ENCODE measurements at places on chromosomes 4 and X.

GRCh38 chr4:169225058-169225751 is 45.6 kb downstream of the SH3RF1 start:
- DNase-seq, result no peak

- no peak for DNase-seq
Measured at GRCh38 chr4:117400039-117400835, 314.9 kb upstream of the TRAM1L1 start.

DNA sequence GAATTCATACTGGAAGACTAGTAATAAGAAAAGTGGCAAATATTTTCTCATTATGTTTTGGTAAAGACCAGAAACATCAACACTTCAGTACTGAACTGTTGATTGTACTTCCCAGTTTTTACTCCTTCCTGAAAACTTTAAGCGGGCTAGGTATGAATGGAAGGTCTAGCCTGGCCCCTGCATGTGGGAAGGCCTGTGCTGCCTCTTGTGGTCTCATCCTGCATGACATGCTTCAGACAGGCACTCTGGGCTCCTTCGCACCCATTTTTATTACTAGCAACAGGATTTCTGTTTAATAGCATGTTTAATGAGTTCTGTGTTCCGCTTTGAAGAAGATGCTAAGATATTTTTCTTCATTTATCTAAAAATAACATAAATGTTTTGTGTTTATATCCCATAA is 279.1 kb downstream of the ANK2 start:
- no peak for DNase-seq

DNA sequence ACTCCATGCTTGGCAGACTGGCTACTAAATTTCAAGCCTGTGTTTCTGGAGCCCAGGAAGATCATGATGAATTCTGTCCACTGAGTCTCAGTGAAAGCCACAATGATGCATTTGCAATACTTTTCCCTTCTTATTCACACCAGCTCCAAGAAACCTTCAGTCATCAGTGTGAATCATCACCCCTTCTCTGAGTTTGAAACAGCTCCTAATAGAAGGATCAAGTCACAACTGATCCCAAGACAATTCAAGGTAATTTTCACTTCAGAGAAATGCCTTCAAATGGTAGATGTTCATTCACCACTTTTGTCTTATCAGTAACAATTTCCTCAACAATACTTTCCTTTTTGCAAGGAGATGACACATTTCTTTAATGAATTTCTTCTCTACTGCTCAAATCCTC is 257.4 kb downstream of the NLGN4X start:
- DNase-seq, result no peak

DNA sequence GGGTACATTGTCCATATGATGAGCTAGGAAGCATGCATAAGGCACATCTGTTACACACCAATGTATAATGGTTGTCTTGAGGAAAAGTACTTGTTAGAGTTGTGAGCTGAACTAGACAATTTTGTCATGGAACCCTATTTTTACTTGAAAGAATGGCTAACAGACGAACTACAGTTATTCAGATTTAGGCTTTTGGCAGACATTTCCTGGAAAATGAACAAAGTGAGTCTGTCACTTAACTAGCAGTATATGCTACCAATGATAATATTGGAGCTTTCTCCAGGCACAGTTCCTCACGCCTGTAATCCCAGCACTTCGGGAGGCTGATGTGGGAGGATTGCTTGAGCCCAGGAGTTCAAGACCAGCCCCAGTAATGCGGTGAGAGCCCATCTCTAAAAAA is 61.9 kb upstream of the SLC25A43 start:
- no peak for DNase-seq

GRCh38 chrX:70455366-70456202 is 10.9 kb downstream of the DLG3 start:
- no peak for DNase-seq

GRCh38 chrX:128518508-128518907 is 466.3 kb upstream of the ACTRT1 start:
- no peak for DNase-seq

- DNase-seq, result no peak
Measured at GRCh38 chr4:75016472-75016871, 83.6 kb downstream of the PARM1 start.

- DNase-seq, result no peak
Measured at GRCh38 chr4:99180382-99181070, 36.4 kb upstream of the ADH4 start.

DNA sequence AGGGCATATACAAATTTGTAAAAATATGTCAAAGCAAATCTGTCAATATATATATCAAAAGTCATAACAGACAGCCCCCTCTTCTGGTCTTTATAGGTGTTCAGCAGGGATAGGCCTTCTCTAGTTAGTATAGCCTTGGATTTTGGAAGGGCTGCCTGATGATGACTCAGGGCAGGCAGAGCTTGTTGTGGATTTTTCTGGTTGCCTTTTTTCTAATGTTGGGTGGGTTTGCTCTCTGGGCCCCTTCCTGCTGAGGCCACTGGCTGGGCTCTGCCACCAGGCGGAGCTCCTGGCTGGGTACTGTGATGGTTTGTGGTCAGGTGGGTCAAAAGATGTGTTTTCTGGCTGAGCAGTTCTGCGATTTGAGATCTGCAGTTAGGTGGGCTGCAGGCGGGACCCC is 294.2 kb downstream of the GRIA2 start:
- no peak for DNase-seq

DNA sequence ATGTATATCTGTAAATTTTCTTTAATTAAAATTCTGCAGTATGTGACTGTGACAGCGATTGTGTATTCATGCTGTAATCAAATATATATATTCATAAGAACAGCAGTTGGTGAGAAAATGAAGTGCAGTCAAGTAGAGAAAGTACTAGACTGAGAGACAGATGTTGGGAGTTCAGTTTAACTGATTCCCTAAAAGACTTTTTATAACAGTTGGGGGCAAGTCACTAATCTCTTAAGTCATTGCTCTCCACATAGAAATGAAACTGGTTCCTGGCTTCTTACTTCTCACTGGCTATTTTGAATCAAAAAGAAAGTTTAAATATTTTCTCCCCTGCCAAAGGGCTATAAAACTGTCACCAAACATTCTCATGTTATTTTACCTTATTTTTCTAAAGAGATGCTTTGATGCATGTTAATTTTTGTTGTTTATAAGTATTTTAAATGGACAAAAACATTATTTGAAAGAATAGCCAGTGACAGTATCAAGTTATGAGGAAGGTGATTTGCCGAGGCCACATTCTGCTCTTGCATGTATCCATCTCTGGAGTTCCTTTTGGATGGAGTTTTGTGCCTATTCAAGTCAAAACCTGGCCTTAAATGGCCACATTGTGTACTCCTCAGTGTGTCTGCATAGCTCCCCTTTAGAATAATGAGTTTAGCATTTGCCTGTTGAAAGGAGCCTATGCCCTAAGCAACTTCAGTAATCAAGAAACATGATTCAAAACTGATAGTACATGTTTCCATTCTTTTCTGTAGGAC is 30.8 kb downstream of the EXOC1 start:
- no peak for DNase-seq

GRCh38 chr4:100519205-100519604 is 1.4 kb upstream of the EMCN start:
- no peak for DNase-seq

DNA sequence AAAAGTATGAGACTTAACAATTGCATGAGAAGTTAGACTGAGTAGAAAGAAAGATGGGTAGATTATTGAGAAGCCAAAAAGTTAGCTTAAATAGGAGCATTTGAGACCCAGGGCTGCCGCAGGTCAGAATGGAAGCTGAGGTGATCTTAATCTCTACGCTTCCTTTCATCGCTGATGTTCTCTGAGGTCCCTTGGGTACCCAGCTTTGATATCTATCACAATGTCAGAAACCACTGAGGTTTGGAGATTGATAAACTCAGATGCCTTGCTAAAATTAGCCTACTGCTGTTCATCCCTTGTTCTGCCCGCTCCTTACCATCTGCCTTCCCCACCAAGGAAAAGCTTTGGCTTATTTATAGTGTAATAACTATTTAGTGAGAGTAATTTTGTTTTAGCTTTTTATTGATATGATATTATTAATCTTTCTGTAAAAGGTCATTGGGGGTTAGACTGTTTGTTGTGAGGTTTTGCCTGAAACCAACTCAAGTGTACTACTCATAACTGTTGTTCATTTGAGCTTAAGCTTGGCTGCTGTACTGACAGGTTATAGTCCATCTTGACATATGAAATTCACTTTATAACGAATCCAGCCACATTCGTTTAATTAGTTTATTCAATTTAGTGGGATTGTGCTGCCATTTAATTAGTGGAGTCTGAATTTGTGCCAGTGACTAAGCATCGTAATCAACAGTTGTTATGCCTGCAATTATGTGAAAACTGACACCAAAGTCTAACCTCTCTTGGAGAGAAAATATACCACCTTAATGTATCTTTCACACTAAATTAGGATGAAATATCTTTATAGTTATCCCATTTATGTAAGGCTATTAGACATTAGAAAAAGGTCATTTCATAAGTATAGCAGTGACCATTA is 15.1 kb downstream of the MCUB start:
- no peak for DNase-seq

- DNase-seq, result no peak
Measured at GRCh38 chr4:74158466-74159142, 686 bp downstream of the MTHFD2L start.

DNA sequence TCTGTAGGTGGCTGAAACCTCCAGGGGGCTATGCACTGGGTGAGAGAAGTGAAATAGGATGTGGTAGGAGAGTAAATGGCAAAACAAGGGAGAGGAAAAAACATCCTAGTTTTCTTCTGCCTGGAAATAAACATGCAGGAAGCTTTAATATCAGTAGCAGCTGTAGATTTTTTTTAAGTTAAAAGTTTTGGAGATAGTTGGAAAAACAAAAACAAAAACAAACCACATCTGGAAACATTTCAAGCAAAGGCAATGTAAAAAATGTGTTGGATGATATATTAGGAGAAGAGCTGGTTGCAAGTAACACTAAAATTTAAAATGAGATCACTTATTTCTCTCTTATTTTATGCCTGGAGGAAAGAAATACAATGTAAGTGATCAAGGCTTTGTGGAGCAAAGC is 388.0 kb downstream of the SPRY1 start:
- DNase-seq, result no peak

GRCh38 chr4:173013232-173013930 is 155.2 kb upstream of the GALNT7 start:
- DNase-seq, result peak; percentile 20

DNA sequence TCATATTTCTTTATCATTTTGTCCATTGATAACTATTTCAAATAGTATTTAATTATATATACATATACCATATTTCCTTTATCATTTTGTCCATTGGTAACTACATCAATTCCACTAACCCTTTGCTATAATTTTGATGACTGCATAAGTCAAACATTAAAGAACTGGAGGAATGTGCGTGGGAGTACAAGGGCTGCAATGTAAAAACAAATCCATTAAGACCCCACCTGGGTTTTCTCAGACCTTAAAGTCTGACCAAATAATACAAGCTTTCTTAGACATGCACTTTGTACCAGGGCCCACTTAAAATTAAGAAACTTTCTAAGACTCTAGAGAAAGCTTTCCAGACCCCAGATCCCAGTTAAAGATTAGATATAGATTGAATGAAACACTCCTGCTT is 1622.4 kb upstream of the PCDH10 start:
- no peak for DNase-seq

- no peak for DNase-seq
Measured at GRCh38 chr4:172758586-172759340, 409.8 kb upstream of the GALNT7 start.

- DNase-seq, result no peak
Measured at GRCh38 chr4:181008164-181008563, 1235.0 kb upstream of the TENM3 start.

- no peak for DNase-seq
Measured at GRCh38 chrX:123475068-123475724, 257.7 kb downstream of the THOC2 start.

- DNase-seq, result no peak
Measured at GRCh38 chr4:150582146-150582872, at the start of gene MAB21L2. TSS of gene MAB21L2 (plus strand) at chr4:150582151. CDS start at chr4:150583030, 879 bp downstream.

DNA sequence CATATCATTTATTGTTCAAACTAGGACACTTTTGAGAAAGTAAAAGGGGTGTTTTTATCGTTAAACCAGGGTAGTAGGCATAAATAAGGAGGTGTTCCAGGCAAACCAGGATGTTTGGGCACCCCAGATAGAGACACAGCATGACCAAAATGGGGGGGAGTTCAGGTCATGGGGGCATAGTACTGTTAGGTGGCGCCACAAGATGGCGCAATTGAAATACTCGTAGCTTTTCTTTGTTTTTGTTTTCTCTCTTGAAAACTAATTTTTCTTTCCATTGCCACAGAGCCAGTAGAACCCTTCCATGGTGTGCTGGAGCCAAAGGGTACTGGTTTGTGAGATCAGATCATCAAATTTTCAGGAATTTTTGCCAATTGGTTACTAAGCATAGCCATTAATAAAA is 283.4 kb downstream of the BCOR start:
- no peak for DNase-seq

DNA sequence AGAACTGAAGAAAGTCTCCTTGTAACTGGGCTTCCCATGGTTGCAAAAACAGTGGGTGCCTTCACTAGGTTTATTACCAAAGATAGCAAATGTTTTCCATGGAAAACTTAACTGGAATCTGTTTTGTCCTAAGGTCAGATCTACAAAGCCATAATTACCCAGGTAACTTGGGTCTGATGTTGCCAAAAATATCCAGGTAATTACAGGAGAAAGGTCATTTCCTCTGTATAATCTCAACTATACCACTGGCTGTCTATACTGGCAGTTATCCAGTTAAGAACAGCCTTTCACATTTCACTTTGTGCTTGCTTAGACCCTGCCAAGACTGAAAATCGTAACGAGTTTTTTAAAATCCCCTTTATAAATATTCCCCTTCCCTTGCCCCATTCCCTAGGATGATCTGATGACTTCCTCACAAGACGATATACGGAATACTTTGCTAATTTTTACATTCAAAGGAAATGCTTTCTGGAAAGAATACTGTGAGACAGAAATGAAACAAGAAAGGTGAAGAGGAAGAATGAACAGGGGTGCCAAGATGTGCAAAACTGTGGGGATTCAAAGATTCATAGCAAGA is 105.5 kb downstream of the MAML3 start:
- no peak for DNase-seq

DNA sequence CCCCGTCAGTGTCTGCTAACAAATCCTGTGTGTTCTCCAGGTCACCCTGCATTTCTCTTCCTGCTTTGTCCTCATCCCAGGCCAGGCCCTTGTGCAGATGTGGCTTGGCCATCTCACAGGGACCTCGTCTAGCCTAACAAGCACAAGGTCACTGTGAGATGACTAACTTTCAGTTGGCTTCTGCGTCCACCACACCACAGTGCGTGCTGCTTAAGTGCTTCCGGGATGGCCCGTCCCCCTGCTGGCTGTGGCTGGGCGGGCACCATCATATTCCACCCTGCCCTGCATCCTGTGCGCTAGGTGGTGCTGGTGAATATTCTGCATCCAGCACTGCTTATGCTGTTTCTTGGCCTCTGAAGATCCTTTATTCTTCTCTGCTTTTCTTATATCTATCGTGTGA is 33.8 kb downstream of the RBBP7 start:
- no peak for DNase-seq

GRCh38 chrX:149060921-149061320 is 444.2 kb downstream of the IDS start:
- DNase-seq, result no peak

DNA sequence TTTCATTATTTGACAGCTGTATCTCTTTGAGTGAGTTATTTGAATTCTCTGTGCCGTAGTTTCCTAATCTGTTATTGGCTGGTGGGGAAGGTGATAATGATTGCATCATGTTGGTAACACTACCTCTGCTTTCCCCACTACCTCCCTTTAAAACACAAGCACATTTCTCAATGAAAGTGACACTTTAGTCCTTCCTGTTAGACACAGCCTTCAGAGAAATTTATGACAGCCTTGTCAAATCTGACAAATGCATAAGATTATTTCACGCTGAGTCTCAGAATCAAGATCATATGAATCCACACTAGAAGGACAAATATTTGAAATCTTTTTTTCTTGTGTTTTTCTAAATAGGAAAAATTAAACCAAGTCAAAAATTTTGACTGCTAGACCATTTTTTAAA is 896.1 kb downstream of the CENPC start:
- DNase-seq, result no peak

All from activated naive CD8-positive, alpha-beta T cell treated with anti-CD3 and anti-CD28 coated beads, Interleukin-2, amount 50 U/mL, for 16 hours (primary cell).